ENCODE measurements at places on chromosomes 4 and X.

- DNase-seq, result no peak
These were observed 170.0 kb downstream of the MID1 start for GRCh38 chrX:10450229-10450958.

DNA sequence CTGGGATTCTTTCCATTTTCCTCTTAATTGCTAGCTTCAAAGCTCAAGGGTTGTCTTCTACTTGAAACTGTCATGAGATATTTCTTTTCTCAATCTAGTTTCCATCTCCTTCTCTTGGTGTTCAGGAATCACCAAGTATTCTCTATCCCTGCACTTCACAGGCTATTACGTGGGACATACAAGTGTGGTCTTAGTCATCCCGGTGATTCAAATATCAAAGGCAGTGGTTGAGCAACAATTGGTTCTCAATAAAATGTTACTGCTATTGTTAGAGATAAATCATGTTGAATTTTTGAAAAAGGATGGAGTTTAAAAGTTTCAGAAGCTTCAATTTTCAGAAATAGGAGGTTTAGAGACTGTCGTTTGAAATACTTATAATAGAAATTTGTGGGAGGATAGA lies 812.9 kb downstream of the FSTL5 start:
- DNase-seq, result no peak

DNA sequence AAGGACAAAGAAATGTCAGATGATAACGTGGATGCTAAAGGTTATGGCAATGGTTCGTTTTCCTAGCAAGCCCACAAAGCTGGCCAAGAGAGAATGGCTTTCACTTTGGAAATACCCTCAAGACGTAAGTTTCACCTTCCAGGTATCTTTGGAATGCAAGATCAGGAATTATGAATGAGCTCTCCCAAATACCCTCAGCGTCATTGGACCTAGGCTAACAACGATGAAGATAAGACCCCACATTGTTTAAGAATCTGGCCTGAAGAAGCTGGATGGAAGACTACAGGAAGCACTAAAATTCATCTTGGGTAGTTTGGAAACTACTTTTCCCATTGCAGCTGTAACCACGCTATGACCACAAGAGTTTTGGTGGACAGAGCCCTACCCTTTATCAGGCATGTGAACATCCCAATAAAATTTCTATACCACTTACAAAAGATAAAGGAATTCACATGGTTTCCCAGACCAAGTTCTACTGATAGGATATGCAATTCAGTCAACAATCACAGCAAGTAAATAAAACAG lies 111.9 kb downstream of the KDR start:
- DNase-seq, result no peak

- DNase-seq, result no peak
These were observed 73.6 kb downstream of the FGFBP1 start for GRCh38 chr4:15864651-15865566.

DNA sequence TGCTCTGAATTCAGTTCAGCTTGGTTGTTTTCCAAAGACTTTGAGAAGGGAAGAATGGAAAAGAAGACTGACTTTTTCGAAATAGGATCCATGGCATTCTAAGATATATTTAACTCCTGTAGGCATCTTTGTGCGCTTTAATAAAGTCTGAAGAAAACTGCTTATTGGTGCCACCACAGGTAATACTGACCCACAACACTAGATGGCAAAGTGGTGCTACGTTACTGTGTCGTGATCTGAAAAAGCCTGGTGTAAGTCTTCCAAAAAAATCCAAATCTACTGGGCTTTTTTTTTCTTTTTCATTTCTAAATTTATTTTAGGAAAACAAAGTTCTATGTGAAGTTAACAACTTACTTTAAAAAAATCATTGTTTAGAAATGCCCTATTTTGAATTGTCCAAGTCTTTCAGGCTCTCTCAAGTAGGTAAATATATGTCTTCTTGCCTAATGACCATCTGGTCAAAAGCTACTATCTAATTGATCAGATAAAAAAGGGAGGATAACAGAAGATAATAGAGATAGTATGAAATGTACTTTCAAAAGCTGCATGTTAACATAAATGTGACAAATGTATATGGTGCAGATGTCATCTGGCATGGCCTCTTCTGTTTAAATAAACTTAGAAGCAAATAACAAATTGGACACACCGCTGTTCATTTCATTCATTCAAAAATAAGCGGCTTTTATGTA lies 47.0 kb upstream of the MID1IP1 start:
- no peak for DNase-seq

DNA sequence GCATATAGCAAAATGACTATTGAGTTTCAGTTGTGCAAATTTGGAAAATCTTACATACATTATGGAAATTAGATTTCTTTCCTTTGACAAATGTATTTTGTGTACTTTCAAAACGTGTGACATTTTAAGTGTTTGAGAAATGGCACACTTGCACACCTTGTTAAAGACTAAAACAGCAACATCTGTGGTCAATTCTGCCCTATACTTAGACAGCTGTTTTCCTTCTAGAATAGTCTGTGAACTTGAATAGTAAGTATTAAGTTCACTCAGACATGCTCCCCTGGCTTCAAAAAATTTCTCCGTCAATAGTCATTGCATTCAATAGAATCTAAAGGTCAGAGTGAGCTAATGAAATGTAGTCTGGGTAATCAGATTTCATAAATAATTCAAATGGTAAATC lies 21.7 kb upstream of the TBC1D9 start:
- no peak for DNase-seq

- DNase-seq, result no peak
These were observed 26.5 kb downstream of the BOD1L1 start for GRCh38 chr4:13601048-13601447.

GRCh38 chr4:10054571-10055041 lies 33.3 kb upstream of the SLC2A9 start:
- no peak for DNase-seq

- DNase-seq, result no peak
These were observed 8.3 kb upstream of the GJB1 start for GRCh38 chrX:71214604-71215337.

DNA sequence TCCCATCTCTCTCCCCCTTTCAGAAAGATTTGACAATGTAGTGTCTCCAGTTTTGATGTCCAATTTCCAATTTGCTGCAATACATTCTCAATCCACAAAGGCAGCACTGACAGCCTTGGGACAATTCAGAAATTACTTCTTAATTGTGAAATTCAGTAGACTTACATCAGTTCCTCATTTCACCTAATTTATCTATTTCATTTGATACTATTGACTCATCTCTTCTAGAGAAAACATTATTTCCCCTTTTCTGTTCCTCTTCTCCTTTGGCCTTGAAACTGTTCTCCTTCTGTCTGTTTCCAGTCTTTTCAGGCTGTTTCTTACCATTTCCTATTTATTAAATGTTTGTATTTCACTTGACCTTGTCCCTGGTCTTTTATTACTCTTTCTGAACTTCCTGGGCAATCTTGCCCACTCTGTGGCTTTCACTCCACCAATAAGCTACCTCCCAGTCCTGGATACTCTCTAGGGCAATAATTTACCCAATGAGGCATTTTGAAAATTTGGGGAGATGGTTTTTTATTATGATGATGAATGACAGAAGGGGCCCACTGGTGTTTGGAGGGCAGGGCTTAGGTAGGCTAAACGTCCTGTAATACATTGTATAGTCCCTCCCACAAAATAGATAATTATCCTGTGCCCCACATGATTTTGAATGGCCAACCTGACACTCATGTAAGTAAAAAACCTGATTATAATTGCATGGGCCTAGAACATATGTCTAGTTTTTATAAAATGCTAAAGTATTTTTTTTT lies 498.0 kb upstream of the BOD1L1 start:
- no peak for DNase-seq

GRCh38 chrX:74389016-74389722 lies 32.1 kb upstream of the SLC16A2 start:
- no peak for DNase-seq

- no peak for DNase-seq
These were observed 509.9 kb upstream of the ZFP42 start for GRCh38 chr4:187485676-187486075.

GRCh38 chr4:168486912-168487281 lies 6.6 kb upstream of the DDX60L start:
- no peak for DNase-seq

DNA sequence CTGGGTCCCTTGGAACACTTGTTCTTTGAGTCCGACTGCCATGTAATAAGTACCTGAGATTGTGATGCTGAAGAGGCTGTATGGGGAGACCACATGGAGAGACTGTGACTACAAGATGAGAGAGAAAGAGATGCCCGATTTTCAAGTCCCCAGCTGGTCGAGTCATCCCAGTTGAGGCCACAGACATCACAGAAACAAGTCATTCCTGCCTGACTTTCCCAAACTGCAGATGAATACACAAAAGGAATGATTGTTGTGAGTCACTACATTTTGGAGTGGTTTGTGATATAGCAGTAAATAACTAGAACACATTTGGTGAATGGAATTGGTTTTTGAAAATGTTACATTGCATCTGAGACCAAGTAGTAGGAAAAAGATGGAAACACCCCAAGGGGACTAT lies 9.0 kb upstream of the YIPF7 start:
- no peak for DNase-seq

GRCh38 chrX:17226736-17227135 lies 148.3 kb upstream of the NHS start:
- DNase-seq, result no peak

DNA sequence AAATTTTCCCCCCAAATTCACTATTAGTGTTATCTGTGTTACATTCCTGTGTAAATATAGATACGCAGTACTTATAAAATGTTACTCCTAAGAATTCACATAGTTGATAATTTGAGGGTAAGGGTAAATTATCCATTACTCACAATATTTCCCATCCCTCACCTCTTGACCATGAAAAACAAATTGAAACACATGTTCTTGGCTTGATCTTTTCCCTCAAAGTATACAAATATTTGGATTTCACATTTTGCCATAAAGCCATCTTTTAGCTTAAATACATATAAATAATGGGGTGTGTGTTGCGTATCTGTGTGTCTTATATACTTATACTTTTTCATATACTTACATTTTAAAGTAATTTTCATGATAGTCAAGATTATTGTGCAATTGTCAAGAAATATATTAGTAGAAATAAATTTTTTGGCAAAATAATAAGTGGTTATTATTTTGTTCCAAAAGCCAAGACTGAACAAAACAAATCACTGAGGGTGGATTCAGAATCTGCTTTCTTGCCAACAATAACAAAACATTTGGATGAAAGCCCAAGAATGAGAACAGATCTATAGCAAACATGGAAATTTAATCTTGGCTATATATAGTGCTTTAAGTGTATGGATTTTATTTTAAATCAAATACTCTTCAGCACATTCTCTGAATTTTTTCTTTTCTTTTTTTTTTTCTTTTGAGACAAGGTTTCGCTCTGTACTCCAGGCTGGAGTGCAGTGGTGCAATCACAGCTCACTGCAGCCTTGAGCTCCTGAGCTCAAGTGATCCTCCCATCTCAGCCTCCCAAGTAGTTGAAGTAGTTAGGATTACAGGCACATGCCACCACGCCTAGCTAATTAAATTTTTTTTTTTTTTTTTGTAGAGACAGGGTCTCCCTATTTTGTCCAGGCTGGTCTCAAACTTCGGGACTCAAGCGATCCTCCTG lies 48.5 kb upstream of the PRSS48 start:
- DNase-seq, result no peak

- no peak for DNase-seq
These were observed 194.4 kb downstream of the BCOR start for GRCh38 chrX:39903343-39903742.

GRCh38 chr4:77881460-77882295 lies 19.0 kb downstream of the MRPL1 start:
- no peak for DNase-seq

GRCh38 chr4:677431-678293 lies 3.3 kb downstream of the MYL5 start:
- no peak for DNase-seq

- DNase-seq, result no peak
These were observed at the start of gene GDI1 for GRCh38 chrX:154436983-154437752. GDI1 (plus strand) TSS chrX:154437154; CDS start chrX:154437255, 101 bp downstream.

GRCh38 chr4:112515198-112516065 lies 548 bp downstream of the NEUROG2 start:
- DNase-seq, result peak; percentile 1

- no peak for DNase-seq
These were observed 135.8 kb upstream of the TRPC5 start for GRCh38 chrX:112218388-112218787.

DNA sequence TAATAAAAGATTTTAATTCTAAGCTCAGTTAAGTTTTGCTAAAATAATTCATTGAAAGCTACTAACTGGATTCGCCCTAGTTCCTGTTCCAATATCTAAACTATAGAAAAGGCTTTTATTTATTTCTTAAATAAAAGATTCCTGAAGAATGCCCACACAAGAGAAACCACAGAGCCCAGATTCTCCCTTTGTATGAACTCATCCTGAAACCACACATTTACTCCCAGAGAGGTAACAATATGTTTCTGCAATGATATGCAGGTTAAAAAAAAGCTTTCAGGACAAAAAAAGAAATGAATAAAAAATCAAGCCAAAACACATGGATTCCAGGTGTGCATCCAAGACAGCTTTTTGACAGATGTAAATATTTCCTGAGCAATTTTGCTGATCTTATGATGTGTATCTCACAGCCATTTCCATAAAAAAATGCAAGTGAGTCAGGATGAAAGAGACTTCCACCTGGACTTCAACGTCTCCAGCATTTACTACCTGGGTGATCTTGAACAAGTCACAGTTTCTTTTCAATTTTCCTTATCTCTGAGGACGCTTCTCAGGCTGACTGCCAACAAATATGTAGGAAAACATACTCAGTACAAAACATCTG lies 234.4 kb upstream of the FAT1 start:
- no peak for DNase-seq

- DNase-seq, result no peak
These were observed 68.7 kb downstream of the NSD2 start for GRCh38 chr4:1939664-1940509.

- DNase-seq, result no peak
These were observed 8.7 kb downstream of the GCNA start for GRCh38 chrX:71586929-71587328.

- DNase-seq, result no peak
These were observed 209.5 kb upstream of the LNX1 start for GRCh38 chr4:53800741-53801140.

GRCh38 chr4:141575884-141576283 lies 60.5 kb upstream of the IL15 start:
- no peak for DNase-seq

DNA sequence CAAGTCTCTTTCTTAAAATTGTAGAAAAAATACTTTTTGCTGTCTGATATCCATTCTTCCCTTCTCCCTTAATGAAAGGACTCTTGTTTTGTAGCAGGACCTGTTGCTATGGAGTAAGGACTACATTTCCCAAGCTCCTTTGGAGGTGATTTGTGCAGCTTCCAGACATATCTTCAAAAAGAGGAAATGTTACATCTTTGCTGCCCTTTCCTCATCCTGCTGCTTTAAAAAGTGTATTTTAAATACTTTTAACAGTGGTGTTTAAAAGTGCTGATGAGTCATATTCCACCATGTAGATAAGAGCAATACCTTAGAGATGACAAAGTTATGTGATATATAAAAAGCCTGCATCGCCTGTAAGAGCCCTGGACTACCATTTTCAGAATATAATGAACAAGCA lies 98.7 kb downstream of the CFAP299 start:
- DNase-seq, result no peak

DNA sequence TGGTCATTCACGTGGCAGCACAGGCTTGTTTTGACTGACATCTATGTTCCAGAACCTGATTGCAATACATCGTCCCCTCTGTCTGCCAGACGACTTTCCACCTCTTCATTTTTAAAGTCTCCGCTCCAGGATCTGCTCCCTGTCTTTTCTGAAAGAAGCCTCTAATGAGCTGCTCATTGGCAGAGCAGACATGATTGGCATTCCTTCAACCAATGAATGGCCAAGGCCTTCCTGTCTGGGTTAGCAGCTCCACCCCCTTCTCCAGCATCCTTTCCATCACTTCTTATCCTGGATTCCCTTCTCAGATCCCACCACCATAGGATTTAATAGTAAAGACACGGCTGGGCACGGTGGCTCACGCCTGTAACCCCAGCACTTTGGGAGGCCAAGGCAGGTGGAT lies 202.7 kb upstream of the KLF3 start:
- no peak for DNase-seq
